ENCODE measurements at places on chromosomes 11 and 22.

GRCh38 chr22:35918456-35918855, 110.2 kb downstream of the RBFOX2 start:
- DNase-seq: no peak

DNA sequence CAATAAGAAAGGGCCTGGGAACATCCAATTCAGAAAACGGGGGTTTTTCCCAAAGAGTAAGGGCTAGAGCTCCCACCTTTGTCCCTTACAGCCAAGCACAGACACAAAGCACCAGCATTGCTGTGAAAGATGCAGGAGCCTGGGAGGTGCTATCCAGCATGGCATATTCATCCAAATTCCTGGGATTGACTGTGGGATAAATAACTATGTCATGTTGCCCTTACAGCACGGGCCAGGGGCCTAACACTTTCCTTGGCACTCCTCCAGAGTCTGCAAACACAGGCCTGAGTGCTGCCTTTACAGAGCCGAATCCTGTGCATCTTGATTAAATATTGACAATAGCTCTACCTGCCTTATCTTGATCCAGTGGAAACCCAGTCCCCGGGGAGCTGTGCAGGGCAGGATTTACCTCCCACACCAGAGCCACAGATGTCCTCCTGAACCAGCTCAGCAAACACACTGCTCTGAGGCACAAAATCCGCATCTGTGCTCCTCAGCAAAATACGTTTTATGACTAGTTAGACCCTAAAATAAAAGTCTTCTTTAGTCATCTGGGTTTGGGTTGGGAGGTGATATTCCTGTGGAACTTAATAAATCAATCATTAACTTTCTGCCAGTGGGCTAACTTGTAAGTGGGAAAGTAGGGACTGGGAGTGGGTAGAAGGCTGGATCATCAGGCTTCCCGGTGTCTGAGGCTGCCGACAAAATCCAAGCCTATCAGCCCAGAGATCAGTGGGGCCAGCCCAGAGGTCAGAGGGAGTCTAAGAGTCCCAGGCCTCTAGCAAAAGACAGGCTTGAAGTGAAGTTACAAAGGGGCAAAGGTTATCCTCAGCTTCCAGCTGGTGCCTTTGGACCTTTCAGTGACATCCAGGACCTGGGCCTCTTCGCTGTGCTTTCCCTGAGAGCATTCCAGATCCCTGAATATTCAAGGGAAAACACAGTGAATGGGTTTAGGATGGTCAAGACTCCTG, 36.5 kb downstream of the POU2AF3 start:
- no peak for DNase-seq

GRCh38 chr11:3865388-3866193, 10.1 kb downstream of the STIM1 start:
- DNase-seq: peak; percentile 34

GRCh38 chr11:87432022-87432421, 394.3 kb downstream of the TMEM135 start:
- no peak for DNase-seq

GRCh38 chr11:8341996-8342395, 78.3 kb upstream of the LMO1 start:
- DNase-seq: no peak

GRCh38 chr11:134654161-134654915, 242.3 kb upstream of the B3GAT1 start:
- DNase-seq: no peak

DNA sequence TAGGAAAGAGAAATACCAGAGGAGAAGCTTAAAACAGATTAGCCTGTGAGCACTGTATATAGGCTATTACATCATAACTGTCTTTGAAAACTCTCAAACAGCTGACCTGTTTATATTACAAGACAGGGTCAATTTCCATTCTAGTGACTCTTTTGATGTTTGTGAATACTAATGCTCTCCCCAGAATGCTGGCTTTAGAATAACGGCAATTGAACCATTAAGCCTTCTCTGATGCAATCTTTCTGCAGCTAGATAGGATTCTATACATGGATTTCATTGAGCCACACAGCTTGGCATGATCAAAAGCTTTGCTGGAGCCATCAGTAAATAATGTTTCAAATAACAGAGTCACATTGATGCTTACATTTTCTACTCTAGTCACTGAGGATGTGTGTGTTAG, 122.7 kb upstream of the FAT3 start:
- no peak for DNase-seq

DNA sequence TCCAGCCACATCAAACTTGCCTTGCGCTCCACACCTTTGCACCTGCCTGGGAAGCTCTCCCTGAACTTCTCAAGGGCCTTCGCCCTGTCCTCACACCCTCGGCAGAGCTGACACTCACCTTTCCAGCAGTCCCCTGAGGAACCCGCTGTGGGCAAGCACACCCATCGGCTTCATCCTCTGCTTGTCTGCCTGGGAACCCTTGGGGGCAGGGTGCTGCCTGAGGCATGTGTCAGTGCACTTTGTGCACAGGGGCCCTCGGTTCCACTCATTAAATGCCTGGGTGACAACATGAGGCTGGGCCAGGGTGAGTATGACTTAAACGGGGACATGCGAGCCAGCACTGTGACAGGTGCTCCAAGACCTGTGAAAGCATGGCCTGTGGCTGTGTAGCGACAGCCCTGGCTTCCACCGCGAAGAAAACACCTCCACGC, 2.6 kb upstream of the LRFN4 start:
- no peak for DNase-seq

GRCh38 chr11:64870176-64870892, 8.1 kb downstream of the EHD1 start:
- no peak for DNase-seq

DNA sequence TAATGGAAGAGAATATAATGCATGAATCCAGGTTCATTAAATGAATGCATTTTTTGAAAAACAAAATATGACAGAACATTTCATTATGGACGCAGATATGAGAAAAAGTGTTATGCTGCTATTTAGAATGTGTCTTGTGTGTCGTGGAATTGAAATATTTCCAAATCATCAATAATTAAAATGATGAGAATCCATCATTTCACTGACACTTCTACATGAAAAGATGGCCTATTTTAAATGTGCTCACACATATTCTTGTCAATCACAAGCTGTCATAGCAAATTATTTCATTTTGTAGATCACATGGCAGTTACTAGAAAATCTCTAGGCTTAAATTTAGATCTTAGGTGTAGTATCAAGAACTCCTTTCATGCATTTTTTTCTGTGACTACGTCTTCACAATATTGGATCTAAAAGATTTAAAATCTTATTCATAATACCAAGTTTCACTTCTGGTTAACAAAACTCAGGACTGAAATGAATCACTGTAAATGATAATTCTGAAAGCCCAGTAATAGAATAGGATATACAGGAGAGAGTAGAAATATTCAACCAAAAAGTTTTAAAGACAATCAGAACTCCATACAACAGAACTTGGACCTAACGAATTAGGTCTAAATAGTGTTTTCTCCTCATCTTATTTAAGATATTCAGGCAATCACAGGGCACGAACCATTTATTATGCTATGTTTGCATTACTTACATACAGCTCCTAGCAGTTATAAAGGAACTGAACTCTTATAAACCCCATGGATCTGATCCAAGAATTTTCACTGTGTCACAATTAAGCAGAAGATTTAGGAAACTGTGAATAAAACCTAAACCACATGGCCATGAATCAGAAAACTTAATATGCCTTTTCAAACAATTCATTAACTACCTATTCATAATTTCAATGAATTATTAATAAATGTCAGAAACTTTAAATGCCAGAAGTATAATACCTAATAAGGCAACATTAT, 67.7 kb downstream of the DCDC1 start:
- no peak for DNase-seq

DNA sequence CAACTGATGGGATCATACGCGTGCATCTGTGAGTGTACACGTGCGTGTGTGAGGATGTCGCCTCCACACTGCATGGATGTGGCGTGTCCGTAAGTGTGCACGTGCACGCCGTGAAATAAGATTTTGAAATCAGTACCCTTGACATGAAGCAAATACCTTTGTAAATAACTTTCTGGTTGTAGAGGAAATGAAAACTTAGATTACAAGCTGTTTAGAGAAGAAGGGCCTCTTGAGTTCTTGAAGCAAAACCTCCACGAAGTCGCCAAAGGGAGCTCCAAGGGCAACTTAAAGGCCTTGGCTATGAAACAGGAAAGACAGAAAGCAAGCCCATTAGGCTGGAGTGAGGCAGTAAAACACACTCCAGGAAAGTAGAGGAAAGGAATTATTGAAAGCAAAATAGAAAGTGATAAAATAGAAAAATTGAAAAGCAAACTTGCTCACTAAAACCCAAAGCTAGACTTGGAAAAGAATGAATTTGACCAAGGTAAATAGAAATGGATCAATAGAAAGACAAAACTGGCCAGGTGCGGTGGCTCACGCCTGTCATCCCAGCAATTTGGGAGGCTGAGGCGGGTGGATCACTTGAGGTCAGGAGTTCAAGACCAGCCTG, 29.7 kb upstream of the TOLLIP start:
- no peak for DNase-seq

GRCh38 chr11:36274414-36274813, 14.8 kb downstream of the COMMD9 start:
- DNase-seq: no peak

DNA sequence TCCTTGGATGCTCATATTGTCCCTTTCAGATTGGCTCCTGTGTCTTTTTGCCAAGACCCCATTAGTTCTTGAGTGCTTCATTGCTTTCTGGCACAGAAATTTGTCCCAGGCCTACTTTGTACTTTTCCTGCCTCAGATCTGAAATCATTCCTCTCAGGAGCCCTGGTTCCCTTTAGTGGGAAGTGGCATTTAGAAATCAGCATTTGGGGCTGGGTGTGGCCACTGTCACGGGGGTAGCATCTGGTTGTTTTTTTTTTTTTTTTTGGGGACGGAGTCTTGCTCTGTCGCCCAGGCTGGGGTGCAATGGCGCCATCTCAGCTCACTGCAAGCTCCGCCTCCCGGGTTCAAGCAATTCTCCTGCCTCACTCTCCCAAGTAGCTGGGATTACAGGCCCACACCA, 18.2 kb downstream of the PPFIA1 start:
- DNase-seq: no peak

GRCh38 chr11:63478896-63479295, 12.1 kb downstream of the PLAAT5 start:
- DNase-seq: peak; percentile 68

DNA sequence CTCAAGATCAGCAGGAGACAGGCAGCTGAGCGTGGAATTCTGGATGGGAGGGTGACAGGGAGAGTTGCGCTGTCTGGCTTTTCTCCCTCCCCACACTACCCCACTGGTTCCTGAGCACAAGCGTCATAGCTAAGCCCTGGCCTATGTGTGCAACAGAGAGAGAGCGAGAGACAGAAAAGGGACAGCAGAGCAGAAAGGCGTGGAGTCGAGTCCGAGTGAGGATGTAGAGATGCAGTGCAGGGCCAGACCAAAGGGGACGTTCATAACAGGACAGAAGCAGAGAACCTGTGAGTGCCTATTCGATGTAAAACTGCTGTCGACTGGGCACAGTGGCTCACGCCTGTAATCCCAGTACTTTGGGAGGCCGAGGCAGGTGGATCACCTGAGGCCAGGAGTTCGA, 94.0 kb upstream of the TMEM45B start:
- DNase-seq: no peak

DNA sequence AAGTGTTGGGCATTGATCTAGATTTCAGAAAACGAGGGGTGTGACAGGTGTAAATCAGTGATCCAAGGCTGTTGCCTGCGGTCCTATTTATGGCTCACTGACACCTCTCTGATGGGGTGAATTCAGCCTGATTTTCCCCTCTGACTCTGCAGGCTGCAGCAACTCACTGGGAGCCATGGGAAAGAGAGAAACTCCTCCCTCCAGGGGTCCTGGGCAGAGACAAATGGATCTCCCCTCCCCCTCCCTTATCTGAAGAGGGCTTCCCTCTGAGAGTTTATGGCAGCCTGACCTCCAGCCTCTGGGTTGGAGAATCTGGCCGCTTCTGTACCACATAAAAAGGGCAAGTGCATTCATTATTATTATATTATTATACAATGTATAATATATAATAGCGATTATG, 1.8 kb upstream of the PKNOX2 start:
- DNase-seq: no peak

DNA sequence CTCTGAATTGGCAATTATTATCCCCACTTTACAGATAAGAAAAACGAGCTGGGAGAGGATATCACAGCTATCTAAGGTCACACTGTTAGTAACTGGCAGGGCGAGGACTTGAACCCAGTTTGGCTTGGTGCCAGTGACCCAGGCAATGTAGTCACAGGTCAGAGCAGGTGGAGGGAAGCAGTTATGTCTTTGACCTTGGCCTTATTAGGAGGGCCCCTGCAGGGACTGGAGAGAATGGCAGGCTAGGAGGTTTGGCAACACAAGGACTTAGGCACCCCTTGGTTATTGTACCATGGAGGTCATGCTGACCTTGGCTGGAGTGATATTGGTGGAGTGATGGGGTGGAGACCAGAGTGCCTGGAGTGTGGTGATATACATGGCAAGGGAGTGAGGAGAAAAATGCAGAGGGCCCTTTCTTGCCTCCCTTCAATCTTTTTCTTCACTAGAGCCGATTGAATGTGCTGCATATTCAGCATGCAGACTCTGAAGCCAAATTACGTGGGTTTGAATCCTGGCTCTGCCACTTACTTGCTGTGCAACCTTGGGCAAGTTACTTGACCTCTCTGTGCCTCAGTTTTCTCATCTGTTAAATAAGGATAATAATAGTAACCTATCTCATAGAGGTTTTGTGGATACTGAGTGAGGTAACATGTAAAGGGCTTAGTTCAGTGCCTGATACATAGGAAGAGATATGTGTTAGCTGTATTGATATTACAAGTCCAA, 92.7 kb upstream of the TBCEL start:
- no peak for DNase-seq

- DNase-seq: no peak
These were observed 287.0 kb upstream of the ZC3H12C start for GRCh38 chr11:109806205-109806604.

GRCh38 chr22:40747361-40747760, 68.1 kb downstream of the MCHR1 start:
- DNase-seq: no peak

DNA sequence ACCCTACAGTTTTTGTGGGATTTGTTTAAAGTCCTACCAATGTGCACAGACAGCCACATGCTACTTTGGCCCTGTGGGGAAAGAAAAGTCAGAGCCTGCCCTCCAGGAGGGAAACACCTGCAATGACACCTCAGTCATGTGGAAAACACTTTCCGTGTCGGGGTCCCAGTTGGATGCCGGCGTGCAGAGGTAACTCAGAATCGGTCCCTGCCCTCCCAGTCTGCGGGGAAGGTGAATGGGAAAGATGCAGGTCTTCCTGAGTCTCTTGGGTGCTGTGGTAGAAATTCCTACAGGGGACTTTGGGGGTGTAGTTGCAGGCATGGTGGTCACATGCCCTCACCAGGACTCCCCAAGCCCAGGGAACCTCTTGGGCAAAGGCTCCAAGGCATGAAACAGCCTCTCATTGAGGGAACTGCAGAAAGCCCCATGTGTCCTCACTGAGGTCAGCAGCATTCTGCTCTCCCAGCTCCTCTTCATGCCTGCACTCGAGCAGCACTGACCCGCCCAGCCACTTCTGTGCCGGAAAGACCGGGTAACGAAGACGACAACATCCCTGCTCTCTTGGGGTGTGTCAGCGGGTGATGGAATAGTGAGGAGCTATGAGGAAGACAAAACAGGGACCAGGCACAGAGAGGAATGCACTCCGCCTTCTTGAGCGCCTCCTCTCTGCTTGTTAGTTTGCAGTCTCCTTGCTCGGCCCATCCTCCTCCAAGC, 4.7 kb downstream of the RIBC2 start:
- DNase-seq: no peak
